ENCODE measurements at places on chromosomes 4 and X.
A peak's percentile ranks its signal among the peaks of the same experiment; 100 is the strongest.

DNA sequence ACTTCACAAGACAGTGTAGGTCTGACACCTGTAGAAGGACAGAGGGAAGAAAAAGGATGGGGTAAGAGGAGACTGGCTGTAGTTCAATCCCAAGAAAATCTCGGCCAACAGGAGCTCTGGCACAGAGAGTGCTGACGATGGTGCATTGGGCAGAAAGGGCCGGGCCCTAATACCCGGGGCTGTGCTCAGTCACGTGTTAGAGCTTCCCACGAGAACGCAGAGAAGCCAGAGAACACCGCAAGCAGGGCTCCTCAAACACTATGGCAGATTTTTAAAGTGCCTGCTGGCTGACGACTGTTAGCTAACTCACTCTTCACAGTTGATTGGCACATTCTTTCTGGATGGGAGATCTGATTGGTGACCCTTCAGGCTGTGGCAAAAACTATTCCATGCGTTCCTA, 35.5 kb downstream of the EREG start:
- no peak for DNase-seq

- no peak for DNase-seq
Measured at GRCh38 chr4:136680761-136681160, 851.5 kb downstream of the PCDH18 start.

- no peak for DNase-seq
Measured at GRCh38 chrX:111498538-111499103, 12.8 kb upstream of the SERTM2 start.

DNA sequence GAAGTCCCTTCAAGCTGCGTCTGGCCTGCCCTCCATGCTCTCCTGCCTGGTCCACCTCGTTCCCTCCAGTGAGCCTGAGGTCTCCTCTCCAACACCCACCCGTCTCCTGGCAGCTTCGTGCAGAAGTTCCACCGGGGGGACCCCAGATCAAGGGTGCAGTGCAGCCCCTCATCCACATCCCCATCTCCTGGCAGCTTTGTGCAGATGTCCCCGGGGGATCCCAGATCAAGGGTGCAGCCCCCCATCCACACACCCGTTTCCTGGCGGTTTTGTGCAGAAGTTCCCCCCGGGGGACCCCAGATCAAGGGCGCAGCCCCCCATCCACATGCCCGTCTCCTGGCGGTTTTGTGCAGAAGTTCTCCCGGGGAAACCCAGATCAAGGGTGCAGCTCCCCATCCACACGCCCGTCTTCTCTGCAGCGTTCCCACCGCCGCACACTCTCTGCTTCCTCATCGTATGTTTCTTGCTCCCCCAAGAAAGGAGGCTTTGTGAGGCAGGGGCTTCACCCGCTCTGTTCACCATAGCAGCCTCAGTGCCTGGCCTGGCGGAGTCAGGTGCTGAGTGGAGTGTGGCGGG, 35.7 kb downstream of the PIGG start:
- DNase-seq, result no peak

DNA sequence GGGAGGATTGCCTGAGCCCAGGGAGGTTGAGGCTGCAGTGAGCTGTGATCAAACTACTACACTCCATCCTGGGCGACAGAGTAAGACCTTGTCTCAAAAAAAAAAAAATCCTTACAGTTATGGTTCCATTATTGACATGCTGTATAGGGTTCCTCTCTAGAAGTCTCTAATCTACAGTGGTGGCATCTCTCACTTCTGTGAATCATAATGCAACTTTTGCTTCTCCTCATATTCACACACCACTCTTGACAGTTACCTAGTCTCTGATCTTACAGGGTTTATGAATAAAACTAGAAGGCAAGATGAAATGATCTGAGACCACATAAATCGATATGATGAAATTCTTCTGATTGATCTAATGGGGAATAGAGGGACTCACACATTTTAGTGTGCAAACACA, 40.6 kb downstream of the DOCK11 start:
- DNase-seq, result no peak

- no peak for DNase-seq
Measured at GRCh38 chr4:141027421-141027820, 105.8 kb downstream of the RNF150 start.

DNA sequence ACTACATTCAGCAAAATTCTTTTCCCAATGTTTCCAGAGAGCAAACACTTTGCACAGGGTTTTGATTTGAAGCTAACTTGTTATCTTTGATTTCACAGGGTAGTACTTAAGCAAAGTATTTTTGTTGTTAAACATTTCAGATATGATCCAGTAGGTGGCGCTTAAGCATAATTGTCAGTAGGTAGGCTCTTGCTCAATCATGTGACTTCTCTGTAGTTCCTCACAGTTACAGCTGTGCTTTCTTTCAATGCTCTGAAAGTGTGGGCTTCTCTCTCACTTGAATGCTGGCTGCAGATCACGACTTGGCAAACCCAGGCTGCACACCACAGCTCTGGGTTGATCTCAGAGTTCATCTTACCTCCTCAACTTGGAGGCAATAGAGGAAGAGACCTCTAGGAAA, 1016.5 kb downstream of the SH3BGRL start:
- peak; percentile 16 for DNase-seq

DNA sequence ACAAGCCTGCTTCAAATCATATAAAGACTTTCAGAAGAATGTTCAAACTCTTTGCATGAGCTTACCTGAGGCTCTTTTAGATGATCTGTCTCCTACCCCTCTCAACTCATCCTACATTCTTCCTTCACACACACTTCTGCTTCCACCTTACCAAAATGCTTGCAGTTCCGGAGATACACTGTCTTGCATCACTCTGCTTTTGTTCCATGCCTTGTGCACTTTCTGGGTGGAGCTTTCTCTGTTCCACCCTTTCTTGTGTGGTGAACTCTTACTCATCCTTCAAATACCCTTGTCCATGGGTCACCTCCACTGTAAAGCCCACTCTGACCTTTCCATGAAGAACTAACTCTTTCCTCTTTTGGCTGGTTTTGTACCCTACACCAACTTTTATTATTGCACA, 18.4 kb upstream of the MGST2 start:
- DNase-seq, result no peak

- no peak for DNase-seq
Measured at GRCh38 chrX:107777536-107777832, at the start of gene NCBP2L. TSS of gene NCBP2L (plus strand) at chrX:107777733. CDS start at chrX:107794221, 16,488 bp downstream.
